SW 1271 (cell line): ENCODE measurements at places on chromosomes 4 and X.

DNA sequence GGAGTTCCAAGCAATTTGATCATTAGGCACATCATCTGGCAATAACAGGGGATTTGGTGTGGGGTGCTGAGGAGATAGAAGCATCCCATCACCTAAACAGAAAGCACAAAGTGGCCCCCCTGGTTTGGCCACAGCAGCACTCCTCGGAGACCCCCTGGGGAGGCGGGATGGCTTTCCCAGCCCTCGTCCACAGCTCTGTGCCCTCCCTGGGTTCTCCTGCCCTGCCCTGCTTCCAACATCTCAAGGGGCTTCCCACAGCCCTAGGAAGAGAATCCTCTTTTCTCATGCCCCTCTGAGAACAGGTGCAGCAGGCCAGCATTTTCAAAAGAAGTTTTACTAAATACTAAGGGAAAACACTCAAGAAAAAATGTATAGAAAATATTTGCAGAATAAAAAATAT, 12.8 kb downstream of the ATP5ME start:
- no peak for DNase-seq

GRCh38 chr4:168569931-168570276, 73.1 kb downstream of the PALLD start:
- no peak for DNase-seq

GRCh38 chr4:80948141-80948540, 82.4 kb upstream of the BMP3 start:
- no peak for DNase-seq

DNA sequence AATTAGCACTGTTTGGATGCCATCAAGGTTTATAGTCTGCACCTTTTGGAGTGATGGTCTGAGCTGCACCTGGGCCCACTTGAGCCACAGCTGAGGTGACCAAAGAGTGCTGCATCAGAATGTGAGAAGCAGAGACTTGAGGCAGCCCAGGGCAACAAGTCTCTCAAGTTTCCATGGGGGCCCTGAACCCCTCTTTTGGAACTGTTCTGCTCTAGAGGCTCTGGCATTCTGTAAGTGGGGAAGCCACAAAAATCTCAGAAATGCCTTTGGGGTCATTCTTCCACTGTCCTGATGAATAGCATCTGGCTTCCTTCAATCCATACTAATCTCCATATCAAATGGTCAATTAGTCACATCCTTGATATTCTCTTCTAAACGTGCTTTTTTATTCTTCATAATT, 298.4 kb upstream of the MAOA start:
- no peak for DNase-seq

DNA sequence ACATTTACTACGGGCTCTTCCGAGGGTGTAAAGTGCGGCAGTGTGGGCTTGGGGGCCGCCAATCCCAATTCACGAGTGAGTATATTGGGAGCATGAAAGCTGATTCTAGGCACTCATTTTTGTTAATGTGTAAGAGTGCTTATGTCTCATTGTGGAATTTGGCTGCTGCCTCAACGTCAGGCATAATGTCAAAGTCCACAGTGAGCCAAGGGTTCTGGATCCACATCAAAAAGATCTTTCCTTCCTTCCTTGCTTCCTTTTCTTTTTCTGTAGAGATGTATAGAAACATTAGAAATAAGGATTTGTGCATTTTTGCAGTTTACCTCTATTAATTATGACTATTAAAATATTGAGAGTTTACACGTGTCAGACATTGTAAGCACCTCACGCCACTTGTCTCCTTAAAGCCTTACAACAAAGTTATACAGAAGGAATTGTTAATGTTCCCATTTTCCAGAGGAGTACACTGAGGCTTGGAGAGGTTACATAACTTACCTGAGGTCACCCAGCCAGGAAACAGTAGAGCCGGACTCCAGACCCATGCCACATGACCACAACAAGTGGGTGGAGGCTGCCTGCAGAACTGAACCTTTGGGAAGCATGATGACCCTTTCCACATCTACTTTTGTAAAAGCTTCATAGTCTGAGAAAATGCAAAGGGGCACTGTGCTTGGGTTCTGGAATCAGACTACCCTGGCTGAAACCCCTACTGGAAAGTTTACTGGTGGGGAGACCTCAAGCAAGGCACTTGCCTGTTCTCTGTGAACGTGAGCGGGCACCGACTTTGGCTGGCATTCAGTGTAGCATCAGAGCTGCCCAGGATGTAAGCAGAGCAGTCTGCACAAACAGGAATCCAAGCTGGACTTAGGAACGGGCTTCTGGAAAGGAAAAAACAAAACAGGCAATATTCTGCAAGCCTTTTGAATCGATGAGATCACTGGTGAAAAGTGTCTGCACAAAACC, 761 bp downstream of the CLRN2 start:
- no peak for DNase-seq

GRCh38 chr4:185700630-185701029, 111.4 kb downstream of the SORBS2 start:
- no peak for DNase-seq

DNA sequence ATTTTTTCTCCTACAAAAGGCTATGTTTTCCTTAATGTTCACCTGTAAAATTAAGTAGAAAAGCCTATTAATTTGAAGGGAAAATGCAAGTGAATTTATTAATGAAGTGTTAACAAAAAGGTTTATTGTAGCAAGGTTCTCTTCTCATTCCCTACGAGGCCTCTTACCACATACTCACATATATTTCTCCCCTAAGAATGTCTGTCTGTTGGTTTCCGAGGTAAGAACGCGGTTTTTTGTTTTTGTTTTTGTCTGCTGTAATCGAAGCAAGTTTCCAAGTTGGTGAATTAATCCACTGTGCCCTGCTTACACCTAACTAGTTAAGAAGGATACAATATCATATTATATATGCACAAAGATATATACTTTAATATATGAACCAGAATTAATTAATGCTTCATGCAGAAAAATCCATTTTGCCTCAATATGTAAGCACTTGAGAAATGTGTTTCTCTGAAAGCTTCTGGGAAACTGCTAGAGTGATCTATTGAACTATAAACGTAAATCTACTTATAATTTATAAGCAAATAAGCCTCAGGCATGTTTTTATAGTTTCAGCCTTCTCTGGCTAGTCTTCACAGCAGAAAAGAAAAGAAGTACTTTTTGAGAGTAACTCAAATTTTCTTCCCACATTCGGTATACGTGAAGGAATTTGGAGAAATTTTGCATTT, 120.8 kb downstream of the EGF start:
- DNase-seq = no peak

DNA sequence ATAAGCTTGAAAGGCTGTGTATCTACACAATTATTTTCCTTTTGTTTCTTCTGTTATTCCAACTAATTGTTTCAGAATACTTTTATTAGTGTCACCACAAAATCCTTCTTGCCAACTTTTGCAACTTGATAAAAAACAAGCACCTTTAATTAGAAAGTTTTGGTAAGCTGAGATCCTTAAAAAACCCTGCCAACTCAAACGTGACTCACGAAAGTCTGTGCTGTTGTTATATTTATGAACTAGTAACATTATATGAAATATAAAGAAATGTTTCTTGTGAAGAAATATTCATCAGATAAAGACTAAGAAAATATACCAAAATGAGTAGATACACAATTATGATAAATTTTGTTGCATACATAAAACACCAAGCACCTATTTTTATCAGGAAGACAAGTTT, 49.0 kb downstream of the HUWE1 start:
- no peak for DNase-seq

DNA sequence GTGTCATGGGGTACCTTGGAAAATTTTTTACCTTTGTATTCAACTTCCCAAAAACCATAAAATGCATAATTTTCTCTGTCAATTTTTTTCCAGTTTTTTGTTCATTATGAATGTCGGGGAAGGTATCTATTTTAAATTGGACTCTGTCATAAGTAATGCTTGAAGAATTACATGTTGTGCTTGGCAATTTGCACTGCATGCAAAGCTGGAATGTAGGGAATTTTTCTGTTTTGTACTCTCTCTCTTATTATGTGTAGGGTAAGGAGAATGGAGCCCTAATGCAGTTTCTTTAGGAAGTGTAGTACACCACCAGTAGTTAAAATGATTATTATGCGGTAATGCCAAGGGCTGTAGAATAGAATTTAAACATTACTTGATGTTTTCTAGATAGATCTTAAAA, 137.7 kb upstream of the LIMCH1 start:
- DNase-seq = no peak

DNA sequence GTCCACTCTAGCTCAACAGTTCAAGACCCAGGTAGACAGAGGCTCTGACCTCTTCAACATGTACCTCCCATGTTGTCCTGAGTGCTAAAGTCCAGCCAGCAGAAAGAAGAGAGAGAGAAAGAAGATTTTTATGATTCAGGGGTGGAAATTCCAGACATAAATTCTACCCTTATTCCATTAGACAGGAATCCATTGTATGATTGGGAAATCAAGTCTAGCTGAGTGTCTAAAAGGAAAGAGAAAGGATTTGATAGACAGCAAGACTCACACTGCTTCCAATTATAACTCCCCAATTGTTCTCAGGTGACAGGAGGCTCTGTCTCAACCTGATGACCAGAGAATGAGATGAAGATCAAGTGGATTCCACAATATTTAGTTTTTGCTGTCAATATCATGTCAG, 27.9 kb upstream of the PGM2 start:
- DNase-seq = no peak

DNA sequence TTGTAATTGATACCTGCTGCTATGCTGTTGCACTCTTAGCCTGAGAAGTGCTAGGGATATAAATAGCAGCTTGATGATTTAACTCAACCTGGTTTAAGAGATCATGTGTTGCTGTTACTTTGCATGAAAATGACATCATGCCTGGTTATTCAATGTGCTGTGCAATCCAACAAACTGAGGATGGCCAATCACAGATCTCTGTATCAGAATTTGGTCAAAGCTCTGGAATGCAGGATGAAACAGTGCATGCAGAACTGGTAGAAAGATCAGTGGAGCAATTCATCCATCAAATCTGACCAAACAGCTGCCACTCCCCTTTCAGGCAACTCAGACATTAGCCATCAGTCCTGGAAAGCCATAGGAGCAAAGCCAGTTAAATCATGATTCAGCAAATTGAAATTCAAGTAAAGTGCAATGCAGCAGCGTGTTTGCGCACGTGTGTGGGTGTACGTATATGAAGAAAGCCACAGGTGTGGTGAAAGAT, 160.3 kb upstream of the RASGEF1B start:
- DNase-seq = no peak

DNA sequence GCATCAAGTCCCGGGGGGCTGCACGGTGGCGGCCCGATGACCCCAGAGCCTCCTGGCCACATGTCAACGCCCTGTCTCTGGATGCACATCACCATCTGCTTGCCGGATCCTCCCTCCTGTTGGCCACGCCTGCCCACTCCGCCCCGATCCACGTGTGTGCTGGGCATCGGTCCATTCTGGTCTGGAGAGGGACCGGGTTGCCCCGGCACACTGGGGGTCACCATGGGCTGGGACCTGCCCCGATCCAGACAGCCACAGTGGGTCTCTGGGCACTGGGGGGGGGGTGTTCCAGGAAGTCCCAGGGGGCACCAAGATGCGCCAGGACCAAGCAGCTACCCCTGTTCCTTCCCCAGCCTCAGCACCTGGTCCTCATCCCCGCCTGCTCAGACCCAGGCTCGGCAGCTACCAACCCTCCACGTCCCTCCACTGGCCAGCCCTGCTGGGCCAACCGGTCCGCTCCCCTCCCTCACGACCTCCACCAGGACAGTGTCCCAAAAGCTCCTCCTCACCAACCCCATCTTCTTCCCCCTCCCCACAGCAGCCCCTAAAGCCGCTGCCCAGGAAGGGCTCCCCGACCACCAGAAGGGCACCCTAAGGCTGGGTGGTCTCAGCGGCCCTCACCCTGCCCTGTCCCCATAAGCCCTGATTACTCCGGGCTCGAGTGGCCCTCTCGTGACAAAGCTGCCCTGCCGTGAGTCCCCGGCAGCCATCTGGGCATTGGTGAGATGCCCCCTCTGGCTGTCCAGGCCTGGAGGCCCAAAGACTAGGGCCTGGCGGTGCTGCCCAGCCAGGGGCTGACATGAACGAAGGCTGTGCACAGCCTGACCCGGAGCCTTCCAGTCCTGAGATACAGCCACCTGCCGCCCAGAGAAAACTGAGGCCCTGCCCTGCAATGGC, 4.6 kb downstream of the CTBP1 start:
- DNase-seq = no peak

- no peak for DNase-seq
Observed at GRCh38 chrX:38798956-38799355, 2.3 kb upstream of the MID1IP1 start.

GRCh38 chrX:26631385-26631784, 415.4 kb downstream of the MAGEB5 start:
- DNase-seq = no peak

- no peak for DNase-seq
Observed at GRCh38 chr4:54586320-54586955, 71.3 kb upstream of the KIT start.

DNA sequence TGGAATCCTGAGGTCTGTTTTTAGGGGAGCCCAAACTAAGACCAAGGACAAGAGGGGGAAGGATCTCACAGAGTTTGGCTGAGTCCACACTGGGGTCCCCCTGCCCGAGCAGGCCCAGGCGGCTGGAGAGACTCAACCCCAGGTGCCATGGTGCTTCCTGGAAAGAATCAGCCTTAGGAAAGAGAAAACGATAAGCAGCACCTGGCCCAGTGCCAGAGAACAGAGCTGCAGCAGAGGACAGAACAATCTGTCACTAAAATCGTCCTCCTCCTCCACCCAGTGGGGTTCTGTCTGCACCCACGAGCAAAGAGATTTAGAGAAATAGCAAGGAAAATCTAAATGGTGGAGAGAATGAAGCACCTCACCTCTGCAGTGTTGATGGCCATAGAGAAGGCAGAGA, 470.5 kb downstream of the BCOR start:
- DNase-seq = no peak

DNA sequence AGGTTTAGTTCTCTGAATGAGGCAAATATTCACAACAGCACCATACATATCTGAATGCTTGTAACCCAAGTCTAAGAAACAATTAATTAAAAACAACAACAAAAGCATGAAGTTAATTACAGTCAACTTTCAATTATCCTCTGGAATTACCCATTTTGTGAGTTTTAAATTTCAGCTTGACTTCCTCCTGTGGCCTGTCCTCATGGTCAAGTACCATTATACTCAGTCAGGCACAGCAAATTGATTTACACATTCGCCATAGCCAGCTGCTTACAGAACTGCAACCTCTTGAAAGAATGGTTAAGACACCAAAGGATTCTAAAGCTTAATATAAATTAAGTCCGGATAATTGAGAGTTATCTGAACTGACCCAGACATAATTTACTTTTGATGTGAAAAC, 306.5 kb downstream of the CAMK2D start:
- DNase-seq = no peak
